H1 (cell line): ENCODE measurements at places on chromosomes 3 and 15. TPM values are rescaled to one million over a fixed set of nuclear protein-coding genes. Genes with fewer than 3 reads are reported as not detected.

DNA sequence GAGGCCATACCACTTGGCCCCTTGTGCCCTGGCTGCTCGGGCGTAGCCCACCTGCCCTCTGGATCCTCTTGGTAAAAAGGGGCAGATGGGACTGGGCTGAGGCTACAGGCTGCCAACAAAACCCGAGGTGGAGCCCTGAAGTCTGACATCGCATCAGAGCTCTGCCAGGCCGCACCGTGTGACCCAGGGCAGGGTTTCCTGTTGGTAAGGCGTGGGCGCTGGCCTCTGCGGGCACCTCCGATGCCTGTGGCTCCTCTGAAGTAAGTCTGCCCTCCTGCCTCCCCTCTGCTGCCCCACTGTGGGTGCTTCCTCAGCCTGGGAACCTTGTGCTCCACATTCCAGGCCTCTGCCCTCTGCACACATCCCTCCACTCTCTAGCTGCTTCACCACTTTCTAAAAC, 8.9 kb downstream of the CHDH start:
- no peak overlapping the region for H3K27ac ChIP-seq
- no peaks in the 10 kb centered on the region for H3K27me3 ChIP-seq
- peaks cover 7% of the 10 kb centered on the region for H3K4me1 ChIP-seq
- H3K36me3 ChIP-seq: no peaks in the 10 kb centered on the region; the same call in none of the 2 replicates
- no peak overlapping the region for H3K4me3 ChIP-seq

- no peak overlapping the region; the same call in 1 of the 2 replicates for H3K27ac ChIP-seq
- peaks cover 24% of the 10 kb centered on the region for H3K4me1 ChIP-seq
- DNase-seq: peak; percentile 62
- peak overlapping the region; percentile 13; the same call in 1 of the 2 replicates for H3K4me3 ChIP-seq
- no peaks in the 10 kb centered on the region for H3K27me3 ChIP-seq
Measured at GRCh38 chr3:115859002-115859807, 235.9 kb downstream of the GAP43 start.

DNA sequence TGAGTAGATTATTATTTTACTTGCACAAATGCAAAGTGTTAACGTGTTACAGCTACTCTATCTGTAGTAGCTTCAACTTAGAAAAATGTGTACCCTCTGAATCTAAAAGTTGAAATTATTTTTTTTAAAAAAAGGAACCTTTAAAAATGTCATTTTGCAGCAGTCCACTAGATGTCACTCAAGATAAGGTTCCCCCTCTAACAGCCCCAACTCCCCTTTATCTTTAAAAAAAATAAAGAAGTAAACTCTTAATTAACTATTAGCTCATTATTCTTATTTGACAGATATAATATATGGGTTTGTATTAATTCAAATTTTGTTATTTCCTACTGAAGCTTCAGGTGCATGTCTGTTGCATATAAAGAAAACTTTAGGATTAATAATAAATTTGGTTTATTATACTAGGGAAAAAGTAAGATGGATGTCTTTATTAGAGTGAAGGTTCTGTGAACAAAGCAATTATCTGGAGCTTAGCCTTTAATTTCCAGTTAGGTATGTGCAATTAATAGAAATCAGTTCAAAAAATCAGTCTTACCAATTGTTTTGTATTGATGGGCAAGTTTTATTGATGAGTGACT, 288.5 kb downstream of the VGLL3 start:
- H3K36me3 ChIP-seq: no peaks in the 10 kb centered on the region
- H3K27me3 ChIP-seq: no peaks in the 10 kb centered on the region
- H3K27ac ChIP-seq: no peak overlapping the region
- H3K4me1 ChIP-seq: no peaks in the 10 kb centered on the region
- H3K4me3 ChIP-seq: no peak overlapping the region

GRCh38 chr3:188760408-188760807, 411.4 kb upstream of the TPRG1 start:
- H3K27me3 ChIP-seq: no peaks in the 10 kb centered on the region
- H3K4me1 ChIP-seq: no peaks in the 10 kb centered on the region
- no peak for DNase-seq
- H3K4me3 ChIP-seq: no peak overlapping the region
- H3K36me3 ChIP-seq: no peaks in the 10 kb centered on the region

DNA sequence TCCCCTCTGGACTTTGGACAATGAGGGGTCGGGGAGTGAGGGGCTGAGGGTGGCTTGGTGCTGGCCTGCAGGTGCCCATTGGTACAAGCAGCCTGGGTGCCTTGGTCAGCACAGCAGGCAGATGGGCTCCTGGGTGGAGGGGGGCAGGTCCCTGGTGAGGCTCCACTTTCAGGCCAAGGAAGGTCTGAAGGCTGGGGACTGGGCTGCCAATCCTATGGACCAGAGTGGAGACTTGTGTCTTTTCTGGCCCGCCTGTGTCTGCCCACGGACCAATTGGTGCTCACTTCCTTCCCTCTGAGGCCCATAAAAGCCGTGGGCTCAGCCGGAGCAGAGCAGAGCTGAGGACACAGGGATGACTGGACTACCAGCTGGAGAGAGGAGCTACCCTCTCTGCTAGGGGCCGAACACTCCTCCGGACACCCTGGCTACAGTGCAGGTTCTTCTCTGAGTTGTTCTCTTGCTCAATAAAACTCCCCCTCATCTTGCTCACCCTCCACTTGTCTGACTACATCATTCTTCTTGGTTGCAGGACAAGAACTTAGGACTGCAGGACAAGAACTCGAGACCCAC, 31.9 kb upstream of the IREB2 start:
- H3K36me3 ChIP-seq: no peaks in the 10 kb centered on the region
- no peak overlapping the region for H3K4me3 ChIP-seq
- H3K27ac ChIP-seq: no peak overlapping the region
- no peaks in the 10 kb centered on the region for H3K27me3 ChIP-seq

- no peak overlapping the region for H3K27ac ChIP-seq
- H3K4me3 ChIP-seq: no peak overlapping the region
- DNase-seq: no peak
- H3K4me1 ChIP-seq: no peaks in the 10 kb centered on the region; the same call in 1 of the 2 replicates
- H3K27me3 ChIP-seq: no peaks in the 10 kb centered on the region
- no peaks in the 10 kb centered on the region; the same call in 1 of the 2 replicates for H3K36me3 ChIP-seq
Measured at GRCh38 chr15:80576519-80577090, 118.5 kb upstream of the ABHD17C start.

- DNase-seq: no peak
- H3K36me3 ChIP-seq: no peaks in the 10 kb centered on the region
- no peaks in the 10 kb centered on the region for H3K27me3 ChIP-seq
Measured at GRCh38 chr3:107498646-107499045, 24.1 kb upstream of the BBX start.

- H3K4me3 ChIP-seq: no peak overlapping the region
- H3K36me3 ChIP-seq: no peaks in the 10 kb centered on the region; the same call in none of the 2 replicates
- no peak overlapping the region for H3K27ac ChIP-seq
- no peaks in the 10 kb centered on the region for H3K27me3 ChIP-seq
- DNase-seq: no peak
- H3K4me1 ChIP-seq: no peaks in the 10 kb centered on the region
Measured at GRCh38 chr15:67186226-67186649, 68.2 kb downstream of the AAGAB start.

DNA sequence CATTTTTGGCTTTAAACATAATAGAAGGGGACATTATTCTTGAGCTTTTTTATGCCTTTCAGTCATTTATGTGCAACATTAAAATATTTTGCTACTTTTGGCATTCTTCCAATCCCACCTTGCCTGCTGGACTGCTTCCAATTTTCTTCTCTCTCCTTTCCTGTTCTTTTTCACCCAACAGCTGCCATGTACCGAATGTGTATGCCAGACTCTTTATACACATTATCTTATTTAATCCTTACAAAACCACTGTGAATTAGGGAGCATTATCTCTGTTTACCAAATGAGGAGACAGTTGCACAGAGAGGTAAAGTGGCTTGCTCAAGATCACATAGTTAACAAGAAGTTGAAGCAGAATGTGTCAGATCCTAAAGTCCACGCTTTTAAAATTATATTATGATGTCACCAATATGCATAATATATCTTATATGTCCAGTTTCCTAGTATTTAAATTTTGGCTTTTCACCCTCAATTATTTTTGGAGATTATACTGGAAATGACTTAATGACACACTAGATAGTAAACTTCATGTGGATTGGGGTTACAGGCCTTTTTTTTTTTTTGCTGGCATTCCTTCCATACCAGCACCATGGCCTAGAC, 231.5 kb downstream of the THRB start:
- no peaks in the 10 kb centered on the region for H3K36me3 ChIP-seq
- DNase-seq: no peak
- no peaks in the 10 kb centered on the region for H3K4me1 ChIP-seq
- no peak overlapping the region for H3K27ac ChIP-seq
- no peak overlapping the region for H3K4me3 ChIP-seq

- DNase-seq: no peak
- H3K4me3 ChIP-seq: no peak overlapping the region
- H3K27me3 ChIP-seq: no peaks in the 10 kb centered on the region
- H3K27ac ChIP-seq: no peak overlapping the region
- H3K36me3 ChIP-seq: no peaks in the 10 kb centered on the region
Measured at GRCh38 chr15:50259276-50259675, 6.2 kb downstream of the HDC start.

- no peaks in the 10 kb centered on the region for H3K27me3 ChIP-seq
- H3K36me3 ChIP-seq: no peaks in the 10 kb centered on the region
- peaks cover 3% of the 10 kb centered on the region for H3K4me1 ChIP-seq
Measured at GRCh38 chr3:143471705-143472104, 352.1 kb downstream of the CHST2 start.

The DNAJC13 gene
- 27.9 and 28.8 TPM in 2 replicates for total RNA-seq

The CP gene
- total RNA-seq: 2.1 and 2.6 TPM in 2 replicates

The MAGI1 gene
- 77.9 and 78.0 TPM in 2 replicates for total RNA-seq

The ARNT2 gene
- 13.8 and 14.6 TPM in 2 replicates for total RNA-seq

The C3orf80 gene
- 1.1 TPM in 2 replicates for total RNA-seq

The NISCH gene
- 67.0 and 71.9 TPM in 2 replicates for total RNA-seq
